ENCODE measurements at places on chromosomes 6 and 20.
A peak's percentile ranks its signal among the peaks of the same experiment; 100 is the strongest.

DNA sequence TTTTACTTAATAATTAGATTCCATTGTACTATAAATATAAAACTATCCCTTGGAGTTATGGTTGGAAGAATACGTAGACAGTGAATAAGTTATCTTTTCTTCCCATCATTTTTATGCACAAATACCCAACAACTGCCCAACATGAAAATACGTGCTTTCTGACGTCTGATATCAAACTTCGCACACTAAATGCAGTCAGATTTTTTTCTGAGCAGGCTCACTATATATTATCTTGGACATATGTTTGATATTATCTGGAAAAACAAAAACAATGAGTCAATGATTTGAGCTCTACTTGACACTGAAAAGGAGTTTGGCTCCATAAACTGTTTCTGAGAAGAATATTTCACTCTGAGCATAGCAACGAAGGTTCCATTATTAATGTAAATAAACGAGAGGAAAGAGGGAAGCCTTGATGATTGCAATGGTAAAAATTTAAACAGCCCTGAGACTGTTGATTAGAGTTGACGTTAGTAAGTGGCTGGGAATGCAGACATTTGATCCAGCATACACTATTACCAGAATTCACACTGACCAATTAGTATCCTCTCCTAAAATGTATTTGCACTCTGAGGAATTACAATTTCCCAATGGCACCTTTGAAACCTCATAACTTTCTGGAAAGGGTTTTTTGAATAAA is 1090.0 kb downstream of the EPHA7 start:
- DNase-seq: no peak

DNA sequence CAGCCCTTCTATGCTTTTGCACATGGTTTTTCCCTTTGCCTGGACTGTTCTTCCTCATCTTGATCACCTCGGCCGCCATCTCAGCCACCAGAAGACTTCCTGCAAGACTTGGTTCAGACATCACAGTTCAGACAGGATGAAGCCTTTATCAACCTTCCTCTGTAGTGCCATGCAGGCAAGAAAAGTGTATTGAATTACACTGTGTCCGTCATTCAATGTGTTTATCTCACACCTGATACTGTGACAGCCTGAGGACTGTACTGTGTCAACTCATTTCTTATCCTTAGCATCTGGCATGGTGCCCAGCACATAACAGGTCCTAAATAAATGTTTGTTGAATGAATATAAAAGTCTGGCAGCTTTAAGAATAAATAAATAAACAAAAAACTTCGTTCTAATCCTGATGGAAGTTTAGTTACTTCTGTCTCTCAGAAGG is 133.3 kb upstream of the MAN1A1 start:
- no peak for DNase-seq

- peak; percentile 89 for DNase-seq
Observed at GRCh38 chr6:68634726-68635411, at the start of gene ADGRB3. ADGRB3 (plus strand) TSS chr6:68635282; CDS start chr6:68638676, 3,394 bp downstream.

DNA sequence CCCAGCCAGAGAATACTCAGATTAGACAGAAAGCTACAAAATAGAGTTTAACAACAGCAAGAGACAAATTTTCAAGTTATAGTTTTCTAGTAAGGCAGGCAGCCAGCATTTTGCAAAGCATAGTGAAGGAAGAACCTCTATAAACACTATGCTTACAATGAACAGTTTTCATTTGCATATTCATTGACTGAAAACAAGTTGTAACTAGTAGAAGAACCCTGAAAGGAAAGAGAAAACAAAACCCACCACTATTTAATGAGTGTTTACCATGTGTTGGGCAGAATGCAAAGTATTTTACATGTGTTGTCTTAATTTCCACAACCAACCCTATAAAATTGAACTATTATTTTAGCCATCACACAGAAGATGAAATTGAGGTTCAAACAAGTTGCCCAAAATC is 196.1 kb downstream of the UBE3D start:
- DNase-seq: no peak

DNA sequence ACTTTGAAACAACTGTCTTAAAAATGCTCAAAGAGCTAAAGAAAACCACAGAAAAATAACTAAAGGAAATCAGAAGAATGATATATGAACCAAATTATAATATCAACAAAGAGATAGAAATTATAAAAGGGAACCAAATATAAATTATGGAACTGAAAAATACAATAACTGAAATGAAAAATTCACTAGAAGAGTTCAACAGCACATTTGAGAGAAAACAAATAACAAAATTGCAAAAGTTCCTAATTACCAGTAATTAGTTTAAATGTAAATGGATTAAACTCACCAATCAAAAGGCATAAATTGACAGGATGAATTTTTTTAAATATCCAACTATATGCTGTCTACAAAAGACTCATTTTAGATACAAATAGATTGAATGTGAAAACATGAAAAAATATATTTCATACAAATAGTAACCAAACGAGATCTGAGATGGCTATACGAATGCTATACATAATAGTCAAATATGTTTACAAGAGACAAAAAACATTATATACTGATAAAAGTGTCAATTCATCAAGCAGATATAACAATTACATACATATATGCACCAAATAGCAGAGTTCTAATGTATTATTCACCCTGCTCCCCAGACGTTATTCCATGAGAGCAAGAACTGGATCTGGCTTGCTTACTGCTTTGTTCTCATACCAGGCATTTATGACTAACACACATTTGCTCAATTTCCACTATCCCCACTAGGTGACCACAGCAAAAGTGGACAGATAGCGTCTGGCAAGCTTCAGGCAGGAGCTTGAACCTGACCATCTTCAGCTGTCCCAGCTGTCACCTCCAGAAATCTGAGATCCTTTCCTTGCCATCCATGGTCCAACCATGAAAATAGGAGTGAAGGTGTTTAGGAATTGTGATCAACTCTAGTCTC is 72.4 kb upstream of the SIRPA start:
- DNase-seq: no peak
